H1 (cell line): ENCODE measurements at places on chromosomes 16 and 17. TPM values are rescaled to one million over a fixed set of nuclear protein-coding genes. Genes with fewer than 3 reads are reported as not detected.

STH gene
- not detected in 2 replicates for total RNA-seq

SPATA32 gene
- total RNA-seq, result not detected in 2 replicates

CD300E gene
- total RNA-seq, result not detected in 2 replicates

KRTAP17-1 gene
- not detected in 2 replicates for total RNA-seq

ZNF597 gene
- 2.3 and 2.6 TPM in 2 replicates for total RNA-seq

CAMKK1 gene
- total RNA-seq, result 7.6 and 8.5 TPM in 2 replicates

HASPIN gene
- 29.4 and 29.5 TPM in 2 replicates for total RNA-seq

- no peaks in the 10 kb centered on the region for H3K36me3 ChIP-seq
- H3K4me1 ChIP-seq, result no peaks in the 10 kb centered on the region
- no peaks in the 10 kb centered on the region for H3K27me3 ChIP-seq
- DNase-seq, result no peak
Measured at GRCh38 chr17:72011561-72011960, 109.3 kb upstream of the SOX9 start.

DNA sequence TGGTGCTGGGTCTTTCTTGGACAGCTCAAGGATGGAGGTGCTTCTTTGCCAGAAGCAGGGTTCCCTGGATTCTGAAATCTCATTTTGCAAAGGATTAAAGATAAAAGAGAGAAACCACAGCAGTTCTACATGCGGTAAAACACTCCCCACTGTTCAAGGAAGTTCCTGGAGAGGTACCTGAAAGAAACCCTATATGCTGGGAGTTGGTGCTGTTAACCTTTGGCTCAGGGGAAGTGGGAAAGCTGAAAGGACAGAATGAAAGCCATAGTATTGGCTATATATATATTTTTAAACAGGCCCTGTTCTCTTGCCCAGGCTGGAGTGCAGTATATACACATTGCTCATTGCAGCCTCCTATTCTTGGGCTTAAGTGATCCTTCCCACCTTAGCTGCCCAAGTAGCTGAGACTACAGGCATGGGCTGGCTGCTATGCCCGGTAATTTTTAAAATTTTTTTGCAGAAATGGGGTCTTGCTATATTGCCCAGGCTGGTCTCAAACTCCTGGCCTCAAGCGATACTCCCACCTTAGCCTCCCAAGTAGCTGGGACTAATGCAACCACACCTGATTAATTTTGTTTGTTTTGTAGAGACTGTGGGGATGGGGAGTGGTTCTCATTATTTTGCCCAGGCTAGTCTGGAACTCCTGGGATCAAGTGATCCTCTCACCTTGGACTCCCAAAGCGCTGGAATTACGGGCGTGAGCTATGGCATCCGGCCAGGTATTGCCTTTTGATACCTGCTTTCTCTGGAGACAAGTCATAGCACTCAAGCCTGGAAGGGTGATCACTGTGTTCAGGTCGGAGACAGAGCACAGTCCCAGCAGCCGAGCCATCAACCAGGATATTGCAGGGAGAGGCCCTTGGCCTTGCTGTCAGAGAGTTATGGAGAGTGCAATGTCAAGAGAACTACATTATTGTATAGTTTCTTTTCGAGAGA lies 55.2 kb downstream of the MSI2 start:
- peaks cover 35% of the 10 kb centered on the region for H3K4me1 ChIP-seq
- no peak overlapping the region for H3K27ac ChIP-seq
- no peak for DNase-seq
- no peaks in the 10 kb centered on the region for H3K27me3 ChIP-seq
- H3K36me3 ChIP-seq, result no peaks in the 10 kb centered on the region

- H3K27ac ChIP-seq, result no peak overlapping the region
- DNase-seq, result no peak
- H3K4me3 ChIP-seq, result no peak overlapping the region
- no peaks in the 10 kb centered on the region for H3K36me3 ChIP-seq
Measured at GRCh38 chr16:7976563-7976962, 613.7 kb downstream of the TMEM114 start.

- no peaks in the 10 kb centered on the region for H3K4me1 ChIP-seq
- no peak overlapping the region for H3K4me3 ChIP-seq
- H3K36me3 ChIP-seq, result no peaks in the 10 kb centered on the region; the same call in 1 of the 2 replicates
- no peak for DNase-seq
Measured at GRCh38 chr16:58088091-58088490, 41.1 kb downstream of the CFAP20 start.

GRCh38 chr16:75532142-75532765 lies 3.7 kb downstream of the CHST5 start:
- H3K4me3 ChIP-seq, result no peak overlapping the region
- H3K27ac ChIP-seq, result no peak overlapping the region
- no peak for DNase-seq
- H3K36me3 ChIP-seq, result no peaks in the 10 kb centered on the region

DNA sequence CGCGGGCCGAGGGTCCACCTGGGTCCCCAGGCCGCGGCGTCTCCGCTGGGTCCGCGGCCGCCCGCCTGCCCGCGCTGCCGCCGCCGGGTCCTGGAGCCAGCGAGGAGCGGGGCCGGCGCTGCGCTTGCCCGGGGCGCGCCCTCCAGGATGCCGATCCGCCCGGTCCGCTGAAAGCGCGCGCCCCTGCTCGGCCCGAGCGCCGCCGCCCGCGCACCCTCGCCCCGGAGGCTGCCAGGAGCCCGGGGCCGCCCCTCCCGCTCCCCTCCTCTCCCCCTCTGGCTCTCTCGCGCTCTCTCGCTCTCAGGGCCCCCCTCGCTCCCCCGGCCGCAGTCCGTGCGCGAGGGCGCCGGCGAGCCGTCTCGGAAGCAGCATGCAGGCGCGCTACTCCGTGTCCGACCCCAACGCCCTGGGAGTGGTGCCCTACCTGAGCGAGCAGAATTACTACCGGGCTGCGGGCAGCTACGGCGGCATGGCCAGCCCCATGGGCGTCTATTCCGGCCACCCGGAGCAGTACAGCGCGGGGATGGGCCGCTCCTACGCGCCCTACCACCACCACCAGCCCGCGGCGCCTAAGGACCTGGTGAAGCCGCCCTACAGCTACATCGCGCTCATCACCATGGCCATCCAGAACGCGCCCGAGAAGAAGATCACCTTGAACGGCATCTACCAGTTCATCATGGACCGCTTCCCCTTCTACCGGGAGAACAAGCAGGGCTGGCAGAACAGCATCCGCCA lies 504 bp downstream of the FOXC2 start:
- H3K36me3 ChIP-seq, result peaks cover 10% of the 10 kb centered on the region; the same call in 1 of the 2 replicates
- peaks cover 9% of the 10 kb centered on the region for H3K4me1 ChIP-seq
- H3K4me3 ChIP-seq, result peak overlapping the region; percentile 60
- H3K27me3 ChIP-seq, result peaks cover 73% of the 10 kb centered on the region
- no peak for DNase-seq

DNA sequence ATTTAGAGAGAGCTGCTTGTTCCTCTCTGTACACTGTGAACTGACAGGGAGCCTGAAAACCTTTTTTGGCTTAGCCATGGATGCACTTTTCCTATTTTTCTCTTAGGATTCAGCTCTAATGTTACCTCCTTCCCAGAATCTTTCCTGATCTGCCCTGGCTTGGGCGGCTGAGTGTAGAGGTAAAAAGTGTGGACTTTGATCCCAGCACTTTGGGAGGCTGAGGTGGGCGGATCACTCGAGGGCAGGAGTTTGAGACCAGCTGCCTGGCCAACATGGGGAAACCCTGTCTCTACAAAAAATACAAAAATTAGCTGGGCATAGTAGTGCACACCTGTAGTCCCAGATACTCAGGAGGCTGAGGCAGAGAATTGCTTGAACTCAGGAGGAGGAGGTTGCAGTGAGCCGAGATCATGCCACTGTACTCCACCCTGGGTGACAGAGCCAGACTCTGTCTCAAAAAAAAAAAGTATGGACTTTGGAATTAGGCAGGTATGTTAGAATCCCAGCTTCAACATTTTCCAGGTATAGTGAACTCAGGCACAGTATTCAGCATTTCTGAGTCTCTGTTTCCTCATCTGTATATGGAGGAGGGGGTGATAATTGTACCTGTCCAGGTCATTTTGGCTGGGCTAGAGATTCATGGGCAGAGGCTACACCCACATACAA lies 212.5 kb upstream of the EEF2KMT start:
- H3K36me3 ChIP-seq, result no peaks in the 10 kb centered on the region
- no peak for DNase-seq
- H3K4me3 ChIP-seq, result no peak overlapping the region
- H3K4me1 ChIP-seq, result no peaks in the 10 kb centered on the region
- no peak overlapping the region for H3K27ac ChIP-seq

DNA sequence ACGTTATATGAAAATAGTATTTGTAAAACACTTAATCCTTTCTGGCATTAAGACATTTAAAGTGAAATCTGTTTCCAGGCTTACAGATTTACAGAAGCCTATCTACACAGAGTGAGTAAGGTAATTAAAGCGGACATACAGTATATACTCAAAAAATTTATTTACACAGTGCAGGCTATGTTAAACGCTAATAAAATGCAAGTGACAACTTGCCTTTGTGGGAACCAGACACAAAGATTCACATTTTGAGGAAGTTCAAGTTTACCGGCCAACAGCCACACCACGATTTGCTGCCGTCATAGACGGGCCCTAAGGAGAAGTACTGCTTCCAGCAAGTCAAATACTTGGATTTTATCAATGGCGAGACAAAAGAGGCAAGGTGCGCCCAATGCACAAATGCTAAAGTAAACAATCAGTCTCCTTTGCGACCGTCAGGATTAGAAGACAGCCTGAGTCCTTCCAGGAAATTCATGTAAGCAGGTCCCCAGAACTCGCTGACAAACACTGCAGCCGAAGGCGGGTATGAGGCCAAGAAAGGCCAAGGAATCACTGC lies 801 bp downstream of the VPS35 start:
- H3K36me3 ChIP-seq, result peaks cover 7% of the 10 kb centered on the region
- no peak for DNase-seq
- no peaks in the 10 kb centered on the region for H3K27me3 ChIP-seq
- H3K4me1 ChIP-seq, result peaks cover 13% of the 10 kb centered on the region
- H3K4me3 ChIP-seq, result peak overlapping the region; percentile 90

DNA sequence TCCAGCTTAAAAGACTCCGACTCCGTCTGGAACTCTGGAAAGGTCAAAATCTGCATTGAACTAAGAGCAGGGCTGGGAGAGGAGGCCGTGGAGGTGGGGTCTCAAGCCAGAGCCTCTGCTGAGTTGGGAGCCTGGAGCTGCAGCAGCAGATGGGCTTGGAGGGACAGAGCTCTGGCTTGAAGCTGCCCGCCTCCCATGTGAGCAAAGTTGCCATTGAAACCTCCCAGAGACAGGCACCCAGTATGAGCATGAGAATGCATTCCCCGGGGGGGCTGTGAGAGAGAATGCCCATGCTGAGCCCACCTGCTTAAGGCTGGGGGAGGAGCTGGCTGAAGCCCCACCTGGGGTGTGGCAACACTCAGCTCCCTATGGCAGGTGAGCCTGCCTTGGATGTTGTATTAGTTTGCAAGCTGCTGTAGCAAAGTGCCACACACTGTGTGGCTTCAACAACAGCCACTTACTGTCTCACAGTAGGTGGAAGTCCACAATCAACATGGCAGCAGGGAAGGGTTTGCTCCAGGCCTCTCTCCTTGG lies 9.6 kb downstream of the KIF19 start:
- no peak overlapping the region for H3K27ac ChIP-seq
- no peak overlapping the region for H3K4me3 ChIP-seq
- no peaks in the 10 kb centered on the region for H3K36me3 ChIP-seq

DNA sequence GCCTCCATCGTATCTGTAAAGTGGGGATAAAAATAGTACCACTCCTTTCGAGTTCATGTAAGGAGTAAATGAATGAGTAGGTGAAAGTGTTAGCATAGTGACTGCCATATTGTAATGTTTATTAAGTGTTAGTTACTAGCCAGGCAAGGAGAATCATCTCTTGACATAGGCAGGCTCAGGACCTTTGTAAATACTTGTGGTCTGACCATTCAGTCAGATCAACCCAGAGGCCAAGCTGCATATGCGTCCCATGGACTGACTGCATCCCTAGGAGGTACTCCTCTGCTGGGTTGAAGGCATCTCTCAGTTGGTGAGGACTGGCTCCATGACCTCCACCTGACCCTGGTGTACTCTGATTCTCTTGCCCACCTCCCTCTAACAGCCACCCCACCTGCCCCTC lies 40.5 kb upstream of the CDRT4 start:
- 0 out of 2 replicates have a peak, but pooled peaks cover 4% of the 10 kb centered on the region for H3K36me3 ChIP-seq
- H3K4me1 ChIP-seq, result no peaks in the 10 kb centered on the region
- no peak overlapping the region for H3K4me3 ChIP-seq
- no peak overlapping the region for H3K27ac ChIP-seq
- DNase-seq, result no peak

DNA sequence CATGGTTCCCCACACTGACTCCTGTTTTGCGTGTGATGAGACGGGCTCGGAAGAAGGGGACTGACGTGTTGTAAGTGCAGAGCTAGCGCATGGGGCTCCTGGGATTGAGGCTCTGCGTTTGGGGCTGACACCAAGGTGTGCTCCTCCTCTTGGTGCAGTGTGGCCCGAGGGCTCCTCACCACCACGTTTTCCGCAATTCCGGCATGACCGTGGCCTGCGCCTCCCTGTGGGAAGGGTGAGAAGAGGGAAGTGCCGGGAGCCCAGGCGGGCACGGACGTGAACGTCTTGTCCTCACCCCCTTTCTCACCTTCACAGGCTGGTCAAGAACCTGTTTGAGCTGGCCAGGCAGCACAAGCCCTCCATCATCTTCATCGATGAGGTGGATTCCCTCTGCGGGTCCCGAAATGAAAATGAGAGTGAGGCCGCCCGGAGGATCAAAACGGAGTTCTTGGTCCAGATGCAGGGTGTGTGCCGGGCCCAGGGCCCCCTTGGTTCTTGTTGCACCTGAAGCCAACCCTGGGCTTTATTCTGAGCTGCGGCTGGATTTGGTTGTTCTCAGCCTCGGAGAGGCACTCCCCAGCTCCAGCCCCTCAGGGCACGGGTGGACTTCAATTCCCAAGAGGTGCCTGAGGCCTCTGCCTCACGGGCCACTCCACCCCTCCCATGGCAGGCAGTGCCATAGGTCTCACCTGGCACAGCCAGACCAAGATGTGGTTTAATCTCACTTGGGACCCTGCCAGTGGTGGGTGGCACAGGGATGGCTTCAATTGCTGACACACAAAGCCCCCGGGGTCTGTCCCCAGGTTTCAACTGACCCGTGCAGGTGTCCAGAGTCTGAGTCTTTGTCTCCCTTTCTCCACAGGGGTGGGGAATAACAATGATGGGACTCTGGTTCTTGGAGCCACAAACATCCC lies 8.9 kb downstream of the VPS4A start:
- H3K27me3 ChIP-seq, result no peaks in the 10 kb centered on the region
- peaks cover 75% of the 10 kb centered on the region for H3K36me3 ChIP-seq
- no peak for DNase-seq
- no peak overlapping the region for H3K27ac ChIP-seq

- no peak for DNase-seq
- H3K27me3 ChIP-seq, result no peaks in the 10 kb centered on the region
- H3K4me3 ChIP-seq, result no peak overlapping the region
- H3K36me3 ChIP-seq, result no peaks in the 10 kb centered on the region
- H3K4me1 ChIP-seq, result no peaks in the 10 kb centered on the region
Measured at GRCh38 chr17:68570526-68570925, 30.6 kb downstream of the FAM20A start.

DNA sequence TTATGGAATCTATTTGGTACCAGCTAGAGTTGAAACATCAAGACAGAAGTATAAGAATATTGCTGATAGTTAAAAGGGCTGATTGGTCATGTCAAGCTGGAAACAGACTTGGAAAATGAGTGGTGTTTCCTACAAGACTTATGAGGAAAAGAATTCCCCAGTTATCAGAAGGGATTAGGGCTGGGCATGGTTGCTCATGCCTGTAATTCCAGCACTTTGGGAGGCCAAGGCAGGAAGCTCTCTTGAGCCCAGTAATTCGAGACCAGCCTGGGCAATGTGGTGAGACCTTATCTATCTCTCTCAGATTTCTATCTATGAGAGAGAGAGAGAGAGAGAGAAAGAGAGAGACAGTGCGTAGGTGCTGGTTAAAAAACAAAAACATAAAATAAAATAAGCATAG lies 139.5 kb upstream of the PMFBP1 start:
- no peak overlapping the region for H3K27ac ChIP-seq
- DNase-seq, result no peak
- no peaks in the 10 kb centered on the region; the same call in 1 of the 2 replicates for H3K4me1 ChIP-seq
- no peak overlapping the region for H3K4me3 ChIP-seq
